Central memory CD8-positive, alpha-beta T cell (primary cell): ENCODE measurements at places on chromosomes 16 and 17.
A peak's percentile ranks its signal among the peaks of the same experiment; 100 is the strongest.

- no peak for DNase-seq
Observed at GRCh38 chr17:65589321-65589720, 27.9 kb upstream of the AXIN2 start.

DNA sequence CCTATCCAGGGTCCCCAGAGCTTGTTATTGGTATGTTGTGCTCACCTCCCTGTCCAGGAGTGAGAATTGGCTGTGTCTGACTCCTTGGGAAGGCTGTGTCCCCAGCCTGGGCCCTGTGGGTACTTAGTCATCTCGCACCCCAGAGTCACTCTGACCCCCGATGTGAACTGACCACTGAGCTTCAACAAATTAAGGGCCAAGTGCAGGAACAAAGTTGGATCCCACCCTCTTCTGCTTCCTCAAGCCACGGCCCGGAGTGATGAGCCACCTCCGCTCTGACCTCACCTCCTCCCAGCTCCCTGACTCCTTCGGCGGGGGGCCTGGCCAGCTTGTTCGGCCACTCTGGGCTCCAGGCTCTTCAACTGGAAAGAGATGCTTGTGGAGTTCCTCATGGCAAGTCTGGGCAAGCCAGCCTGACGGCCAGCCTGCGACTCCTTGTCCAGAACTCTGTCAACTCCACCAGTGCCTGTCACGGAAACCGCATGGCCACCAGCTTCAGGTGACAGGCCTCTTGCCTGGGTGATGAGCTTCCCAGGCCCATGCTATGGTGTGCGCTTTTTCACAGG is 22.3 kb upstream of the MPRIP start:
- no peak for DNase-seq

GRCh38 chr17:11495613-11496012 is 102.7 kb upstream of the DNAH9 start:
- DNase-seq: no peak

- no peak for DNase-seq
Observed at GRCh38 chr16:77330332-77331042, 104.3 kb downstream of the ADAMTS18 start.

DNA sequence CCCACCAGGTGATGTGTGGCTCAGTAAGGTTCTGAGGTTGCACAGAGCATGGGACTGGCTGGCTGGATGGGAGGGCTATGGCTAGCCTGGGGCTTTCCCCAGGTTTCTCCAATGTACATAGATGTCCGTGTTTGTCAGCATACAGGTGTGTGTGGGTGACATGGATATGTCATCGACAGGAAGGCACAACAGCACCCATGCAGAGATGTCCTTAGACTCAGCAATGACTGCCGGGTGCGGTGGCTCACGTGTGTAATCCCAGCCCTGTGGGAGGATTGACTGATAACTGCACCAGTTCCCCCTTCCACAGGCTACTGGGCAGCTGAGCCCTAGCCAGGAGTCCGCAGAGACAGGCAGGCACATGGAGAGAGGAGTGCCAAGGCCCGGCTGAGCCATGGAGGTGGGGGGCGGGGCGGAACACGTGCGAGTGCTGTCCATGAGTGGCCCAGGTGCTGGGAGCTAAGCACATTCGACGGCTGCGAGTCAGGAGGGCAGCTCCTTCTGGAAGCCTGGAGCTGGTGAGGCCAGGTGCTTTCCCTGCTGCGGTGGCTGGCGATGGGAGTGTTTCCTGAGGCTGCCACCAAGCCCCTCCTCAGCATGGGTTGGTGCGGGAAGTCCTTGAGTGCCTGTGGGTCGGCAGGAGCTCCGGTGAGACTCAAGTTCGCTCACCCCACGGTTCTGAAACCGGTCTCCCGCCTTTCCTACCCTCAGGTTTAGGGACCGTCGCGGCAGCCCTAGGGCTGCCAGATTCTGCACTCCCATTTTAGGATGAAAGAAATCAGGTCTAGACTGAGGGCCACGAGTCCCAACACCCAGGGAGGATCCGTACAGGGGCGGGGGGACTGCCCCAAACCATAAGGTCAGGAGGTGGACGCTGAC is 858 bp upstream of the ASPSCR1 start:
- no peak for DNase-seq

DNA sequence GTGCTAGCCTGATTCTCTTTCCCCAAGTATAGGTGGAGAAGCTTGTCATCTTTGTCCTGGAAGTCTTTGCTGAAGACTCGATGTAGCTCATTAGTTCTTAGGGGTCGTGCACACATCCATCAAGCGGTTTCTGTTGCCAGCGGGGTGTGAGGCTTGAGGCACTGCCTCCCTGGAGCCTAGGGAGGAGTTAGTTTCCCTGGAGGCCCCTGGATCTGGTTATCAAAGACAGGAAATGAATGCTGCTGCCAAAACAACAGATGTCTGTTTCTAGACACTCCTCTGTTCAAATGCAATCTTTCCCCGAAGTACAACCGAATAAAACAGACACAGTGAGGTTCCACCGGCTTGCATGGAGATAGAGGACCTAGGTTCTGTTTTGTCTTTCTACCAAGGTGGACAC is 17.5 kb downstream of the HS3ST4 start:
- no peak for DNase-seq

DNA sequence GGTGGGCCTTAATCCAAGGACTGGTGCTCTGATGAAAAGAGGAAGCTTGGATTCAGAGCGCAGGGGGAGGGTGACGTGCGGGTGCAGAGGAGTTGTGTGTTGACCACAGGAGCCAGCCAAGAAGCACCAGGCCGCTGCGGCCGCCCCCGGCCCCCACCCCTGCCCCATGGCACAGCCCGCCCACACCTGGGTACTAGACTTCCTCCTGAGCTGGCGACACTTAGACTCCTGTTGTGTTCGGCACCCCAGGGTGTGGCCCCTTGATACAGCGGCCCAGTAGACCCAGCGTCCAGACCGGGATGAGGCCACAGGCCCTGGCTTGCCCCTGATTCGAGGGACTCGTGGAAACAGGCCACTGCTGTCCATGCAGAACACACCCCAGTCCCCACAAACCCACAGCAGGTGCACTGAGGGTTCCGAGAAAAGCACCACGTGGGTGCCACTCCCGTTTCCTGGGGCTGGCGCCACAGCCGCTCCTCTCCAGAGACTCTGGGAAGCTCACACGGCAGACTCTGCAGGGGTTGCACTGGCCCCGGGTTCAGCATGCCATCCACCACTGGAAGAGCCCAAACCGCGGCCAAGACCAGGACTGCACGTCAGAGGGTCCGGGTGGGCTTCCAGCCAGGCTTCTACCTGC is 5.7 kb upstream of the SNAI3 start:
- DNase-seq: no peak

- no peak for DNase-seq
Observed at GRCh38 chr17:259341-259976, 78.0 kb upstream of the DOC2B start.

DNA sequence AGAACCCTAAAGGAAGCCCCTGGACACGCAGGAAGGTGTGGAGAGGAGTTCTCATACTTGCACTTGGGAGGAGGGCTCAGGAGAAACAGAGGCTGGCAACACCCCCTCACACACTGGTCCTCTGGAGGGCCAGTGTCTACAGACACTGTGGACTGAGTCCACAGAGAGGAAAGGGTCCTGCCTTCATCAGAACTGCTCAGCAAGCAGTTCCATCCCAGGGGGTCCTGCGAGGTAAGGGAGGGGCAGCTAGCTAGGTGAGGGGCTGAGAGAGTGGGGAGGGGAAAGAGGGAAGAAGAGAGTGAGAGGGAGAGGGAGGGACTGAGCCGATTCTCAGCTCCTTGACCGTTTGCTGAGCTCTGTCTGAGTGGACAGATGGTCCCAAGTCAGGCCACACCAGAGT is 17.7 kb upstream of the MEOX1 start:
- DNase-seq: no peak

DNA sequence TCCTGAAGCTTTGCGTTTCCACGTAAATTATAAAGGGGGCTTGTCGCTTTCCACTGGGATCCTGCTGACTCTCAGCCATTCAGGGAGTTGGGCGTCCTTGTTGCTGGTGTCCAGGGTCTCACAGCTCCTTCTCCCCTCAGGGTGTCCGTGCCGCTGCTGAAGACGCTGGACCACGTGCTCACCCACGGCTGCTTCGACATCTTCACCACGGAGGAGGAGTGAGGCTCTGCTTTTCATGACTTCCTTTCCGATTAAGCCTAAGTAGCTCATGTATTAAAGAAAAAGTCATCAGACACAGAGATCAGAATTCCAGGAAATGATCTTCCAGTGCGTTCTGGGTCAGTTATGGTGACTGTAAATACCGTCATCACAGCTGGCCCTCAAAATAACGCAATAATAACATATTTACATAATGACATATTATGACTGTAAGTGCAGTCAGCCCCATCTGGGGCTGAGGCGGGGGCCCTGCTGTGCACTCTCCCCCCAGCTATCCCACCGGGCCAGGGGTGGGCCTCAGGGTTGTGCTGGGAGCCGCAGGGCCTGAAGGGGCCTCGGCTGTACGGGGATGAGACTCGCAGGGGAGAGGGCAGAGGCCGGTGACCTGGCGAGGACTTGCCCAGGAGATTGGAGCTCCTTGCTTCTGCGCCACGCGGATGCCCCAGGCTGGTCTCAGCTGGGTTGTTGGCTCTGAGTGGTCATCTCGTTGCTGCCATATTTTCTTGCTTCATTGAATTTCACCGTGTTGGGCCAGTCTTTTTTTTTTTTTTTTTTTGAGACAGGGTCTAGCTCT is 92.9 kb upstream of the ZNF750 start:
- DNase-seq: no peak

DNA sequence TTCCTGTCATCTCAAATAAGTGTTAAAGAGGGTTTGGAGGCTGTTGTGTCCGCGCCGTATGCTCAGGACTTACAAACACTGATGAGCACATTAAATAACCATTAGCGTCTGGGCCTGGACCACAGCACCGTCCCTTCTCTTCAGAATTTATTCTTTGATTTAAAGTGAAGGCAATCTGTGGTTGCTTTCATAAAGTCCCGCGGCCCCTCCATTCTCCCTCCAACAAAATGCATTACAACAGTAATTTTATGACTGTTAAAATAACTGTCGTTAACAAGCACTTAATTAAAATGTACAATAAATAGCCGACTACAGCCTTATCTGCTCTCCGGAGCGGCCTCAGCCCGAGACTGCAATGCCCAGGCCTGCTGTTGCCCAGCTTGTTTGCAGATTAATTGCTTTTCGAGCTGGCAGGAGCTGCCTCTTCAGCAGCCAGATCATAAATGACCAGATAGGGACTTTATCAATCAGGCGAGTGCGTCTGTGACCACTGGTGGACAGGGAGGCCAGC is 30.6 kb upstream of the IRX3 start:
- DNase-seq: no peak

DNA sequence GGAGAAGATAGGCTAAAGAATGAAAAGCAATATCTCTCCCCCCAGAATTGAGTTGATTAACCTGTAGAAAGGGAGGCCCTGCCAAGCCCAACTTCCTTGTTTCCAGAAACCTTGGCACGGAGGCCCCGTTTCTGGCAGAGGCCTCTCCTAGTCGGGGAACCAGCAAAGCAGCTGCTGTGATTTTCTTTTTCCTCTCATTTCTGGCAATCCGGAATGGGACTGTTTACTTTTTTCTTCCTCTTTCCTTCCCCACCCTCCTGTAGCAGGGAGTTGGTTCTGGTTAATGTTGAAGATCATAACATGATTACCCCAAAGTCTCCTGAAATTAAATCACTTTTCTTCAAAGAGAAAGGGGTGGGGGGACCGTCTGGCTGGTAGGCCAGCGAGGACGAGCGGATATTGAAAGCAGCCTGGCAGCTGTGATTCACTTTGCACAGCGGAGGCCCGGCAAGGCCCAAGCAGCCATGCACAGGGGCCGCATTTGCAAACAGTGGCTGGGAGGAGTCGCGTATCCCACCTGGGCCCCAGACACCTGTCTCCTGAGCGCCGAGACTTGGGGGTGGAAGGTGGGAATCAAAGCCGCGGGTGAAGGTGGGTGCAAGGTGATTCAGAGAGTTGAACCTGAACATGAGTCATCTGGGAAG is 51.5 kb downstream of the NTN1 start:
- no peak for DNase-seq

- no peak for DNase-seq
Observed at GRCh38 chr17:29240968-29241963, 5.4 kb upstream of the CRYBA1 start.

DNA sequence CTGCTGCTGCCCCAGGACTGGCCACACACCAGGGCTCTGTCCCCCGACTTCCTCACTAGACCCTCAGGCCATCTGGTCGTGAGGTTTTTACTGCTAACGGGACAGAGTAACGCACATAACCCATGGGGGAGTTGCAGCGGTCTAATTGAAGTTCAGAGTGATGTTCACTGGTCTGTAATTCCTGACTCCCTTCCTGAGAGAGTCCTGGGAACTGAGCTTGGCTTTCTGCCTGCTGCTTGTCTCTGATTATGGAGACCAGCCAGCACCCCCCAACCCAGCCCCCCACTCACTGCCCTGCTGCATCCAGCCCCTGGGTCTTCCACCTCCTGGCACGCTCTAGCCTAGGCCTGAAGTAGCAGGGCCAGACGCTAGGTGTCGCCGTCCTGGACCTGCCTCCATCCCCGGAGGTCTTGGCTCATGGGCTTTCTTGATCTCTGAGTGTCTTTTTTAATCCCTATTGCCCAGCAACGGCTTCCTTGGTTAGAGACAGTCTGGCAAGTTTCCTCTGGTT is 192.9 kb downstream of the CCDC182 start:
- no peak for DNase-seq

- no peak for DNase-seq
Observed at GRCh38 chr17:67187927-67188326, 57.1 kb downstream of the HELZ start.

- no peak for DNase-seq
Observed at GRCh38 chr16:29972500-29972899, 1.2 kb upstream of the TAOK2 start.

GRCh38 chr16:66489818-66490217 is 60.1 kb downstream of the TK2 start:
- DNase-seq: no peak

DNA sequence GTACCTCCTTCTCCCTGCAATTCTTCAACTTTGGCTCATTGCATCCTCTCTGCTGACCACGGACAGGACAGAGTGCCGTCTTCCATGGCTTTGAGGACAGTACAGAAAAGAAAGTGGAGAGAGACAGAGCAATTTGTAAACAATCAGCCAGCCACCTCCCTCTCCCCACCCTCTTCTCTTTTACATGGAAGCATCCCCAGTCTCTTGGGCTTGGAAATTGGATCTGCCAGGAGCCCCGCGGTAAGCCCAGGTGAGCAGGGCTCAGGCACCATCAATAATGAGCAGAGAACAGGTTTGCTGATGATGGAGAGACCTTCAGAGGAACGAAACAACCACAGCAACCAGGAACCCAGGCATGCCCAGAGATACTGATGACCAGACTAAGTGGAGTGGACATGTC is 194.9 kb upstream of the TNRC6C start:
- DNase-seq: no peak

GRCh38 chr16:12896562-12896961 is 4.8 kb upstream of the SHISA9 start:
- DNase-seq: no peak

- DNase-seq: no peak
Observed at GRCh38 chr17:42180411-42180921, 476 bp downstream of the KCNH4 start.

GRCh38 chr17:63949576-63950250 is 17.6 kb upstream of the CD79B start:
- DNase-seq: no peak

GRCh38 chr17:1484676-1485422 is 7.6 kb downstream of the MYO1C start:
- DNase-seq: peak; percentile 41
